Aorta (tissue), 5 donors: ENCODE measurements at places on chromosomes 2 and 18. TPM values are rescaled to one million over a fixed set of nuclear protein-coding genes. Genes with fewer than 3 reads are reported as not detected.
A peak's percentile ranks its signal among the peaks of the same experiment; 100 is the strongest.

- no peak for DNase-seq
Measured at GRCh38 chr2:132488491-132488890, 71.9 kb downstream of the GPR39 start.

DNA sequence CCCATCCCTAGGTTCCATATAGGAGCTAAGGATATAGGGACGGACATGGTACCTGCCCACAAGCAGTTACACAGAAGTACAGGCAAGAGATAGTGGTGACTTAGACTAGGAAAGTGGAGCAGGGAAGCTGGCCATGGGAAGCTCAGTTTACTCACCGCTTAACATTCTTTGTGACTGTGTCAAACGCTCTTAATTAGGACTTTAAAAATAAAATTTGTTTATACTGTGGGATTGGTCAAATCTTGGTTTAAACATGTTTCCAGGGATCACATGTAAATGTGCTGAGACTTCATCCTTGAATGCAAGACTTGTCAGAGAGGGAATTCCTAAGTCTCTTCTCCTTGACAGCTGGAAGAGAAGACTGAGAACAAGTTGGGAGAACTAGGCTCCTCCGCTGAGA, 107.3 kb downstream of the MTCL1 start:
- no peak for DNase-seq

DNA sequence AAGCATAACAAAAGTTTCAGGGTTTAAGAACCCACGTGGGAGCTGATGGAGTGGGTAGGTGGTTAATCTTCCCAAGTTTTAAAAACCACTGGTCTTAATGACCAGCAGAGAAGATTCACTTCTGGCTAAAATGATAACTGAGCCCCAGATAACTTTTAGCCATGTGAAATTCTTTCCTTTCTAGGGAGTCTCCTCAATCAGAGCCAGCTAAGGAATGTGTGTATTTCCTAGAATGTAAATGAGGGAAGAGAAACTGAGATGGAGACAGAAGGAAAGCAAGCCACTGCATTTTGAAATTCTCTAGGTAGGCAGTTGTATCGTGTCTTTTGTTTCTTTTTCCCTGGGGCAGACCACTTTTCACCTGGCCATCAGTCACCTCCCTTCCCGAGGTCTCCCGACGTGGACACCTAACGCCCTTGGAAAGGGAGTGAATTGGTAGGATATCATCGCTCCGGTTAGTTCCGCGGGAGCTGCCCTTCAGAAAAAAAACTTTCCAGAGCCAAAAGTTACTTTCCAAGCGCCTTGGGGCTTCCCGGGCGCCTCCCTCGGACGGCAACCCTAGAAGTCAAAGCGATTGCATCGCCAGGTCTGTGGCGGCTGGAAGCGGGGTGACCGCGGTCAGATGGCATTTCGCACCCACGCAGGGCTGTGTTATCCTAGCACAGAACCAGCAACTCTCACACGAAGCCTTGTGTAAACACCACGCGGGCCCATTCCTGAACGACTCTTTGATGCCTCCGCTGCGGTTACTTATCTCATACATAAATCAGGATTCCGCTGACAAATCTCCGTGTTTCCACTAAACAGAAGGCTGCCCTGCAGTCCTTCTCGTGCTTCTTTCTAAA, 1.3 kb downstream of the COLEC12 start:
- peak; percentile 83 for DNase-seq

DNA sequence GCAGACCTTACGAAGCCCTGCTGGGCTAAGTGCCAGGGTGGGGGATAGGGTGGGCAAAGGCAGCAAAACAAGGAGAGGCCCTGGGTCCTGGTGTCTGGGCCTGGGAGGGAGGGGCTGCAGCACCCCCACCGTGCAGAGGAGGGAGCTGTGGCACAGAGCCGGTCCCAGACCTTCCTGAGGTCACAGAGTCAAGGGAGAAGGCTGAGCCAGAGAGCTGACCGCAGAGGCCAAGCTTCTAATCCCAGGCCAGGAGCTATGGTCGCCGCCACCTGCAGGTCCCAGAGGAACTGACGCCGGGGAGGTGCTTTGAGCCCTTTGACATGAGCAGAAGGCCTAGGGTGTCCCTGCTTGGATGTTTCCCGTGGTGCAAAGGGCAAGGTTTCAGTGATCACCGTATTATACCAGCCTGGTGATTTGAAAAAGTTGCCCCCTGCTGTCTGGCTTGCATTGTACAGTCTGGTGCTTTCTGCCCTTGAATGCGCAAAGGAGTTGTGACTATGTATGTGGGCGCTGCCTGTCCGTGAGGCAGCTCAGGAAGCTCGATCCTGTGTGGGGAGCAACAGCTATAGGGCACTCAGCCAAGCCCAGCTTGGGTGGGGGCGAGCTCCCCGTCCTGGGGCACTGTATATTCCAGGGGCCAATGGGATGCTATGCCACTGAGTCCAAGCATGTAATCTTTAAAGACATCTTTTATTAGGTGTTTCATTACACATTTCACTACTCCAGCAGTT, 44.3 kb downstream of the EDAR start:
- DNase-seq: no peak

IL36RN gene
- total RNA-seq: not detected

DNA sequence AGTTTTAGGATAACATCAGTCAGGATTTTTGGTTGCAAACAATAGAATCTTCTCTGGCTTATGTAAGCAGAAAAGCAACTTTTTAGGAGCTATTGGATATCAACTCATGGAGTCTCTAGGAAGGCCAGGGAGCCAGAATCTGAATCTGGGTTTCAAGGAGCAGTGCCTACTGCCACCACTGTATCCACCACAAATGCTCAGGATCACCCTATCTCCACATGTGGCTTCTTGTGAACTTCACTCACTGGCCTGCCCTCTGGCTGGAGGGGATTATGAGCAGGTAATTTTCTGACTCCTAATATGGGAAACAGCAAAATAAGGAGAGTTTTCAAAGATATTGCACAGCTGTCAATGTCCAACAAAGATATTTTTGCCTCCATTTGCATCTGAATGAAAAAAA, 142.9 kb downstream of the PKP4 start:
- no peak for DNase-seq

DNA sequence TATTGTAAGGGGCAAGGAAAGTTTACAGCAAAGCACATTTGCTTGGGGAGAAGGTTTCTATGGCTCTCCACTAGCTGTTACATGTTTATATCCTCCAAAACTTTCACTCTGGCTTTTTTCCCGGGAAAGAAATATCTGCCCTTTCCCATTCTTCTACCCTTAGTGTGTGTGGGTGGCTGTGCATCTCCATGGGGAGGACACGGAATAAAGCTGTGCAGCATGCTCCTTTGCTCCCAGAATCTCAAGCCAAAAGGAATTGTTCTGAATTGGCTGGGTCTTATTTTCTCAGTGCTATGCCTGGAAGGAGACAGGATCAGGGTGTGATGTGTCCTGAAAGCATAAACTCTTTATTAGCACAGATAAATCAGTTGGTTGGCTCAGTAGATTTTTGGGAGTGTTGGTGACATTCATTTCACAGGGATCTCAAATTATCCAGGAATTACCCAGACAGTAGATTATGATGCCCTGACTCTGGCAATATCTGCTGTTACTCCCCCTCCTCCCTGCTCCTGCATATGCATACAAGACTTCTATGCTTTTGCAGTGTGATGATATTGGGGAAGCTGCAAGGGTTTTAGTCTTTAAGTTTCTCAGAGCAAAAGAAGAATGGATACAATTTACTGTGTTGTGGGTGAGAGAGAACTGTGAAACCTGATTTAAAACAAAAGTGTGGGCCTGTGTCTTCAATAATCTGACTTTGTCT, 63.1 kb downstream of the PARD3B start:
- DNase-seq: peak; percentile 44

- DNase-seq: peak; percentile 51
Measured at GRCh38 chr2:96522304-96523203, 14.0 kb upstream of the ARID5A start.

DNA sequence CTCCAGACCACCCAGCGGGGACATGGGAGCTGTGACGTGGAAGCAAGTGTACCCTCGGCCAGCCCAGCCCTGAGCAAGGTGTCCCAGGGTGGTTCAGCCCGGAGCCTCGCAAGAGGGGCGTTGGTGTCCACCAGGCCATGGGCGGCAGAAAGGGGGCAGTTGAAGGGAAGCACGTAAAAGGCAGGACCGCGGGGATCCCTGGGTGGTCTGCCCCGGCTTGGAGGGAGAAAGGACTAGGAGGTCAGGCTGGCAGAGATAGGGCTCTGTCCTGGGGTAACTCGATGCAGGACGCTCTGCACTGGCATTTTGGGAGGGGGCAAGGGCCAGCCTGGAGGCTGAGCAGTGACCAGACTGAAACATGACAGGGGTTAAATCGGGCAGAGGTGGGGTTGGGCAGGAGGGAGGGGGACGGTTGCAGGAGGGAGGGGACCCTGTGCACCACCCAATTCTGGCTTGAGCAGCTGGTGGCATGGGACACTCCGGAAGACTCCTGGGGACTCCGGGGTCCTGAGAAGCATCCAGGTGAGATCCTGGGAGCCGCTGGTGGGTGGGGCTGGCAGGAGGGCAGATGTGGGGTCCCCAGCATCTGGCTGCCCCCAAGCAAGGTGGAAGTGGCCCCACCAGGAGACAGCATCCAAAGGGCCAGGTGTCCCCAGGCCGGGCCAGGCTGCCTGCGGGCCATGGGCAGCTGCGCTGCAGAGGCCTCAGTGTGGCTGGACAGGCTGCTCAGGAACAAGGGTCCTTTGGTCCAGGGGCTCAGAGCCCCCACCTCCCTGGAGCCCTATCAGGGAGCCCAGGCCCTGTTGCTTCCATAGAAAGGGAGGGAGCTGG, 46.8 kb upstream of the GPC1 start:
- peak; percentile 36 for DNase-seq

DNA sequence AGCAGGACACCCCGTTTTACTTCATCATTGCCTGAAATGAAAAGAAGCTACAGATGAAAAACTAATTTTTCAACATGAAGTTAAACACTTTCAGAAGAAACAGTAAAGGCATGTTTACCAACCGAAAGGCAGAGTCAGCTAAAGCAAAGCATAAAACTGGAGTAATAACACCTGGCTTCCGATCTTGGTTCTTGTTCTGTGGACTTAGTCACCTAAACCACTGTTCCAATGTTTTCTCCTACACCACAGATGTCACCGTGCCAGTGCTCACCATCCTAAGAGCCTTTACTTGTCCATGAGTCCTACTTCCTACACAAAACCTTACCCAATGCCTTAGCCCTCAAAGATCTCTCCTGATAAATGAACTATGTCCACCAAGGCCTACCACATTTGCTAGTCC, 13.5 kb downstream of the MCM6 start:
- DNase-seq: no peak

DNA sequence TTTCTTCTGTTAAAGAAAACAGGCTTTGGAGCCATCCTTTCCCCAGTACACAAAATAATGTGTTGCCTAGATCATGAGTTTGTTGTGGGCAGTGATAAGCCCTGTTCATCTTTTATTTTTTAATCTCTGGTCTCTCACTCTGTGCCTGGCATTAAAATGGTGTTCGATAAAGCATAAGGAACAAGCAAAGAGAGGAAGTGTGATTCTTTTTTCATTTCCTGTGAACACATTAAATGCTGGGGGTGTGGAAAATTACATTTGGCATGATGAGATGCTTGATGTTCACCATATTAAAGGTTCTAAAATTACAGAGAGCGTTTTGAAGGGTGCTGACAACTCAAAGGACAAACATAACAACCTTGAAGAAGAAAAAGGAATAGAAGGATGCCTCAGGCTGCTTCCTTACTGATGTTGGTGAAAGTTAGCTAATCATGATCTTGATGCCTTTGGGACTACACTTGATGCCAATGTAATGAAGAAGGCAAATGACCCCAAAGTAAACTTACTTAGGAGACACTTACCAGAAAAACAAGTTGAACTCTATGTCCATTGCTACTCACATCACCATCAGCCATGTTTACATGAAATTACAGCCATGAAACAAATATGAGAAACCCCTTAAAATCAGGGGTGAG, 33.0 kb downstream of the TMEFF2 start:
- DNase-seq: no peak

SCYGR2 gene
- total RNA-seq: not detected

GRCh38 chr2:38260469-38260868, 116.6 kb downstream of the ATL2 start:
- no peak for DNase-seq

PRR30 gene
- not detected for total RNA-seq

DNA sequence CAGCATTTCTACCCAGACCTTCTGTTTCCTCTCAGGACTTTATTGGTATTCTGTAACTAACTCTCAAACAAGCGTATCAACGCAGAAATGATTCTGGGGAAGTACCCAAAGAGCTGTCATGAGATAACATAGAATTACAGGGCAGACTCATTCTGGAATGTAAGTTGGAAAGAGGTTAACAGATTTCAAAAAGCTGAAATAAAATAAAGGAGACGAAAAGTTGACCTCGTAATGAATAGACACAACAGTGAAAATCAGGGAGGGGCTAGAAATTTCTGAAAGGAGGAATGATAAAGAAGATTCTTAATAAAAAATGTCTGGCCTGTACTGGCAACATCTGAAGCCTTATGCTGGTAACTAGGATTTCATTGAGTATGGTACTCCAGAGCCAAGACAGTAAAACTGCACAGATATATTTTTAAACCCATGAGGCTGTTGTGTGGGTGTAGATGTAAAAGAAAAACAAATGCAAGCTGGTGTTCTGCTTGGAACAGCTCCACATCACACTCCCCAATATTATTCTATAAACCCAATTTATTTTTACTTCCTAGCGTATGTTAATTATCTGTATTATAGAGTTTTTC, 23.9 kb downstream of the RBMS1 start:
- DNase-seq: no peak

DNA sequence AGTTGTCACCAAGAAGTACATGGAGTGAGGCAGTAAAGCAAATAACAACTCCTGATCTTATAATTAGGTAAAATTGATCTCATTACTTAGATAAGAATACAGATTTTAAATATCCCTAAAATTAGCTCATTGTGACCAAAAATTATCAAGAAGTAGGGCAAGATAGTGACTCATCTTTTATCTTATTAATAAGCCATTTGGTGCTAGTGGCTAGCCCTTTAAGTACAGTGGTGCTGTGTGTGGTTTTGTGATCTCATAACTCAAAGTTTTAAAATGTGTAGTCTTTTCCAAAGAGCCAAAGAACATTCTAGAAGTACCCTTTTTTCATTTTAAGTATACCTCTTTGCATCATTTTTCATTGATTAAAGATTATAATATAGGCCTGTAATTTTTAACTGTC, 569.4 kb upstream of the SETBP1 start:
- DNase-seq: no peak

GRCh38 chr2:188309364-188309763, 17.7 kb downstream of the GULP1 start:
- DNase-seq: no peak

- DNase-seq: no peak
Measured at GRCh38 chr2:155975734-155976133, 356.8 kb downstream of the NR4A2 start.

DNA sequence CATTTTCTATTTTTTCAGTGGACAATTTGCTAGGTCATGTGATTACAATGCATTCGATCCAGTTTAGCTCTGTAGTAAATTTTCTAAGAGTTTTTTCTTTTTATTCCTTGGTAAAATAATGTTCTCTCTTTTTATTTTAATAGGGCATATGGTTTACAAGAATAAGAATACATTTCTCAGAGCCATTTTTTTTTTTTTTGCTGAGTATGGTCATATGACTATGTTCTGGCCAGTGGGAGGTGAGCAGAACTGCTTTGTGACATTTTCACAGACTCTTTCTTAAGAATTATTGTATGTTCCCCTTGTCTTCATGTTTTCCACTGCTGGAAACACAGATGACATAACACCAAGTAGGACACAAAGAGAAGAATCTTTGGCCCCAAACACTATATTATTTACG, 626.6 kb upstream of the FSHR start:
- no peak for DNase-seq

CCDC102B gene
- total RNA-seq: 30.1 TPM
